NCI-H1694 (cell line): ENCODE measurements at places on chromosomes 1 and 21.
A peak's percentile ranks its signal among the peaks of the same experiment; 100 is the strongest.

GRCh38 chr1:221832151-221832550, 90.3 kb upstream of the DUSP10 start:
- DNase-seq = no peak

- DNase-seq = no peak
Observed at GRCh38 chr1:98399218-98399617, 262.3 kb upstream of the SNX7 start.

- no peak for DNase-seq
Observed at GRCh38 chr1:219847215-219847855, 81.0 kb downstream of the SLC30A10 start.

- DNase-seq = no peak
Observed at GRCh38 chr21:29656504-29657239, 283.1 kb downstream of the GRIK1 start.

DNA sequence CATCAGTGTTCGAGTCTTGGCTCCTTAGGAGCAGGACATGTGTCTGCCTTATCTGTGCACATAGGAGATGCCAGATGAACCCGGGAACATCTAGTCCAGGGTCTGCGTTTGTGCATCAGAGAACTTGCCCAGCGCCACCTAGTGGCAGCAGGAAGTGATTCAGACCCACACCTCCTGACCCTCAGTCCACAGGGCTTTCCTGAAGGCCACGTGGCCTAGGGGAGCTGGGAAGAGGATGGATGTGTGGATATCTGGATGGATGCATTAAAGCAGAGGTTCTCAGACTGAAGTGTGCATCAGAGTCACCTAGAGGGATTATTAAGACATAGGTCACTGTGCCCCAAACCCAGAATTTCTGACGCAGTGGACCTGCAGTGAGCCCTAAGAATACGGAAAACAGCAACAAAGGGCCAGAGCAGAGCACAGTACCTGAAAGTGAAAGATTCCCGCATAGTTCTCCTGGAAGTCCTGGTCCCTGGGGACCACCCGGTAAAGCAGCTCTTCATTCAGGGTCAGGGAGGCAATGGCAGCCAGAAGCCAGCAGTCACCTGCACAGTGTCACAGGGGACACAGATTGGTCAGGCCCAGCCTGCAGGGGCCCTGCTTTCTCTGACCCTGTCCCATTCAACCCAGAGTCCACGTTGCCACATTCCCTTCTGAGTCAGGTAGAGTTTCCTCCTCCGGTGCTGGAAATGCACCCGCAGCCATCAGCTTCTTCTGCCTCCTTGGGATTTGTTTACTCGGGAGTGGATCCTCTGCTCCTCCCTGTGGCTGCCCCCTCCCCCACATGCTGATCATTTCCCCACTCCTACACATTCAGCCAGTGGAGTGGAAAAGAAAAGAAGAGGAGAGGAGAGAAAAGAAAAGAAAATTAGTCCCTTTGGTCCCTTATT, 37.0 kb downstream of the CAPN8 start:
- peak; percentile 31 for DNase-seq

- no peak for DNase-seq
Observed at GRCh38 chr1:94050254-94050653, 70.7 kb downstream of the ABCA4 start.

DNA sequence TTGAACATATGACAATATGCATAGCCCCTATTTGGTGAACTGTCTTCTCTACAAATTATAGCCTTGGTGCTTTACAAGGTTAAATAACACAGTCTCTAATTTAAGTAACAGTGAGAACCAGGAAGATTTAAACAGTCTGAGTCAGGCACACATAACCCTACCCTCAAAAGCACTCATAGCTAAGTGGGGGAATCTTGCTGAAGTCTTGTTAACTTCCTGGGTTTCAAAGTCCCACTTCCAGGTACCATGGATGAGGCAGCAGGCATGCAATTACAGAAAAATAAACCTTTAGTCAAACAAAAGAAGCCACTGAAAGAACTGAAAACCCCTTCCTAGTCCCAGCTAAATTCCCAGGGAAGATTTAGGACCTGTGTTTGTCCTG, 147.6 kb downstream of the PBX1 start:
- no peak for DNase-seq

DNA sequence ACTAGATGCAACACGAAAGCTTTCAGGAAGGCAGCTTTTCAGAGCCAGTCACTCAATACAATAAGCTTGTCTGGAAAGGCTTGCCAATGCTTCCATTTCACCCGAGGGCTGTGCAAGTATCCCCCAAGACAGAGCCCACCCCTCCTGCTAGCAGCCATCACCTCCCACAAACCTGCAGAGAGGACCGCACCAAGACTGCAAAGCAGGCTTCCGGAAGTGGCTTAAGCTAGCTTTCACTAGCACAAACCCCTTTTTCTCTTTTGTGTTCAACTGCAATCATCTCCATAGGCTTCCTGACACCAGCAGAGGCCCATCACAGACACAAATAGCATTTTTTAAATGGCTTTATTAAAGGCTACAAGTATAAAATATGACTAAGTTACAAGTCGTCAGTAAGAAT, 31.5 kb downstream of the C1orf198 start:
- DNase-seq = no peak

- DNase-seq = no peak
Observed at GRCh38 chr21:46295996-46296752, 10.0 kb downstream of the YBEY start.

DNA sequence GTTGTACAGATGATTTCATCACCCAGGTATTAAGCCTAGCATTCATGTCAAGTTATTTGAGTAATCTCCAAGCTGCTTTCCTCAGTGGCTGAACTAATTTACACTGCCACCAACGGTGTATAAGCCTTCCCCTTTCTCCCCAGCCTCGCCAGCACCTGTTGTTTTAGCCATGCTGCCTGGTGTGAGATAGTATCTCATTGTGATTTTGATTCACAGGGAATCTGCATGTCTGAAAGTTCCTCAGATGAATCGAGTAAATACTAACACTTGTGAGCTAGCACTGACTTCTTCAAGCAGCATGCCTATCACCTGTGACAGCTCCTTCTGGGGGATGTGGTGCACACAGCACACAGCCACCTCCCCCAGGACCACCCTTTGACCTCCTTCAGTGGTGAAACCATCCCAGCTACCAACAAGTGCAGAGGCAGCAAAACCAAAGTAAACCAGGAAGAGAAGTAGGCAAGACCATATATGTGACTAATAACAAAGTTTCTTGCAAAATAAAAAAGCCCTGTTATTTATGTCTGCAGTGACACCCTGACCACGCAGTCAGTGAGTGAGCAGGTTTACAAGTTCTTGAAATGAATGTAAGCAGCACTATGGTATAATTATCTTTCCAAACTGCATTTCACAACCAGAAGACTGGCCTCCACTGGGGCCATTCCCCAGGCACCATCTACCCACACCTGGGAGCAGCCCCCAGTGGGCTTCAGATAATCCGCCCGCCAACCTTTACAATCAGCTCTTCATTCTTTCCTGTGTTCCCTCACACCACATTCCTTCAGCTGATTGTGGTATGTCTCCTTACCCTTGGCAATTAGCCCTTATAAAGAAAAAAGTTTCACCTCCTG, 173.8 kb downstream of the ETS2 start:
- DNase-seq = no peak

GRCh38 chr1:232384171-232384883, 245.6 kb downstream of the SIPA1L2 start:
- DNase-seq = no peak

GRCh38 chr1:45407629-45408287, 67.5 kb upstream of the MUTYH start:
- no peak for DNase-seq

- no peak for DNase-seq
Observed at GRCh38 chr1:30343562-30343961, 379.8 kb downstream of the MATN1 start.

DNA sequence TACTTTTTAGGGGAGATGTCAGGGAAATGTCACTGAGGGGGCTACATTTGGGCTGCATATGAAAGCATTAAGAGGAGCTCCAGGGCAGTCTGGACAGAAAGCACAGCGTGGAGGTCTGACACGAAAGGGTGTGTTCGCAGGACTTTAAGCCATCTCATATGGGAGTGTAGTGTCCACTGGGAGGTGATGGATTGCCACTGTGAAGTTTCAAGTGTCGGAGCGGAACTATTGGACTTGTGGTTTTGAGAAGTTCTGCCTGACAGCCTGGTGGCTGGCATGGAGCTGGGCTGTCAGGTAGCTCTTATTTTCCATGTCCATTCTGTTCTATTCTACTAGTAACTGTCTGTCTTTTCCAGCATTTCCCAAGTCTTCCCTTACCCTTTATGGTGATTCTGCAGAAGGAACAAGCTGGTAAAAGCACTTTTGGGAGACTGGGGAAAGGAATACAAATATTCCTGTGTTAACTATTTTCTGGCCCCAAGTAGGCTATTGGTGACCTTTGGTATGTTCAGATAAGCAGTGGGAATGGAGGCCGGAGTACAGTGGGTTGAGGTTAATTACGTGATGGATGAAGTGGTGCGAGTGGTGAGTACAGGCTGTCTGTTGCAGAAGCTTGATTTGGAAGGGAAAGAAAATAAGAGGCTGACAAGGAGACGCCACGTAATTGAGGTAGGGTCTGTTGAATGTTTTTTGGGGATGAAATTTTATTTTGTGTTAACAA, 19.3 kb downstream of the B3GALT5 start:
- DNase-seq = no peak

GRCh38 chr1:119286587-119287181, 81.9 kb upstream of the HAO2 start:
- DNase-seq = peak; percentile 19

DNA sequence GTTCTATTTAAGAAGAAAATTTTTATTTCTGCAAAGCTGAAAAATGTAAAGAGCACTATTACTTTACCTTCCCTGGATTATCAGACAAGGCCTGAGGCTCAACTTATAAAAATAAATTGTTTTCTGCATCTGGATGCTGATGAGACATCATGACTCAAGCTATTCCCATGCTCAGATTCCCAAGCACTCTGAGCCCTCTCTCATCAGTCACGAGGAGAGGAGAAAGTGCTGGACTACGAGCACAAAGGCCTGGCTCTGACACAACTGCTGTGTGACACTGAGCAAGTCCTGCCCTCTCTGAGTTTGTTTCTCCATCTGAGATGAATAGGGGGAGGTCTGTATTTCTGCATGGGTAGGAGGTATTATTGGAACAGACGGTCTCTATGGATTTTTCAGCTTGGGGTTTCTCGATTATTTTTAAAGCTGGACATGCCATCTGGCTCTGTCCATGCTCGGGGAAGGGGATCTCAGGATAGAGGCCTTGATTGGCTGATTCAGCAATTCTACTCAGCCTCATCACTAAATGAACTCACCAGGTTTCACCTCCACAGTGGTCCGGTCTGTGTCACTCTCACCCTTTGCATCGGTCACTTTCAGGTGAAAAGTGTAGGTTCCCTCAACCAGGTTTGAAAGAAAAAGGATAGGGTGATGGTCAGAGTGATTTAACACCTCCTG, 107.7 kb downstream of the KIAA0319L start:
- no peak for DNase-seq

GRCh38 chr1:106637566-106637965, 418.9 kb upstream of the PRMT6 start:
- no peak for DNase-seq

- DNase-seq = no peak
Observed at GRCh38 chr1:184504955-184505338, 118.1 kb downstream of the C1orf21 start.

GRCh38 chr1:89884718-89885596, 64.1 kb downstream of the LRRC8D start:
- DNase-seq = no peak

DNA sequence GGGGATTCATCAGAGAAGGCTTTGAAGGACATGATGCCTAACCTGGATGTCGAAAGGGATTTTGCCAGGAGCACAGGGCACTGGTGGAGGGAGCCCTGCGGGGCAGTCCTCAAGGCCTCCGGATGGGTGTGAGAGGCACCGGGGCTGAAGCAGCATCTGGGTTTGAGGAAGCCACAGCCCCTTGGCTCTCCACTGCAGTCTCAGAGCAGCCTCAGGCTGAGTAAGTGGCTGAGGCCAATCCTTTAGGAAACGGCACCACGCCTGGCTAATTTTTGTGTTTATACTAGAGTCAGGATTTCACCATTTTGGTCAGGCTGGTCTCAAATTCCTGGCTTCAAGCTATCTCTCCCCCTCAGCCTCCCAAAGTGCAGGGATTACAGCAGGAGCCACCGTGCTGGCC, 12.0 kb downstream of the ERVH48-1 start:
- DNase-seq = no peak
